ENCODE measurements at places on chromosomes 13 and 19. TPM values are rescaled to one million over a fixed set of nuclear protein-coding genes. Genes with fewer than 3 reads are reported as not detected.

DNA sequence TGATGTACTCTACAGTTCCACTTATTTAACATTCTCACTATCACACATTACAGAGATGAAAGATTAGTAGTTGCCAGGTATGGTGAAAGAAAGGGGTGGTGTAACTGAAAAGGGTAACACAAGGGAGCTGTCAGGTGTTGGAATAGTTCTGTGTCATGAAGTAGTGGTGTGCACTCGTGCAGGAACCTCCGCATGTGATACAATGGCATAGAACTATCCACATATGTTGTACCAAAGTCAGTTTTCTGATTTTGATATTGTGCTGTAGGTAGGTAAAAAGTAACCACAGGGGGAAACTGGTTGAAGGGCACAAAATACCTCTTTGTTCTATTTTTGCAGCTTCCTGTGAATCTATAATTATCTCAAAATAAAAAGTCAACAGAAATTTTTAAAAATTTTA is 24.4 kb upstream of the RPL21 start:
- no peak for DNase-seq

DNA sequence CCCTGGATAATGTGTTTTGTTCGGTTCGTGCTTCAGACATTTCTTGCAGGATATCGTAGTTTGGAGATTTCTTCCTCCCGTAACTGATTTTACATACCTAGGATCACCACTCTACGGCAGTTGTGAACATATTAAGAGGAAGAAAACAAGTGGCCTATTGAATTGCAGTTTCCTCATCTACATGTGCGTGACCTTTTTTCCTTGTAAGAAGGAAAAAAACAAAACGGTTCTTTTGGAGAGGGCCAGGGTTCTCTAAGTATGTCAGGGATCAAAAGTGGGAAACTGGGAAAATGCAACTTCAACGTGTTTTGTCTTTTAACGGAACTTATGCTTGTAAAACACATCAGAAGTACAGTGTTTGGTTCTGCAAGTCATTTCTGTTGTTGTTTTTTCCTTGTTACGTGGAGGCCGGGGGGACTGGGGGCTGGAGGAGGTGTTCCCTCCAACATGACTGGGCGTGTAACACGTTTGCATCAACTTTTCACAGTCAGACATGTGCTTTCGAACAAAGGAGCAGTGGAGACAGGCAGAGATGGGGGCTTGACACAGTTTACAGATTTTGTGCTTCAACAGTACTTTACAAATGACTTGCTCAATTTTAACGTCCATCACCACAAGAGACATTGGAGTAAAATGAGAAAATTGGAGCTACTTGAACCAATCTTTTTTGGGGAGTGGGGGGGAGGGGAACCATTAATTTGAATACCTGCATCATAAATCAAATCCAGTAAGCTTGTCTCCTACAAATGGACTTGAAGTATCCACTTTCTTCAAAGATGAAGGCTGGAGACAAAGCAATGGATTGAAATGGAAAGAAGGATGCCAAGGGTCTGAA is 3.8 kb downstream of the ZC3H4 start:
- no peak for DNase-seq

- no peak for DNase-seq
Observed at GRCh38 chr19:6677495-6677882, 7.5 kb upstream of the TNFSF14 start.

GRCh38 chr13:80006940-80007339 is 334.0 kb downstream of the SPRY2 start:
- no peak for DNase-seq

- peak; percentile 49 for DNase-seq
Observed at GRCh38 chr19:8304841-8305621, 3.1 kb downstream of the CD320 start.

DNA sequence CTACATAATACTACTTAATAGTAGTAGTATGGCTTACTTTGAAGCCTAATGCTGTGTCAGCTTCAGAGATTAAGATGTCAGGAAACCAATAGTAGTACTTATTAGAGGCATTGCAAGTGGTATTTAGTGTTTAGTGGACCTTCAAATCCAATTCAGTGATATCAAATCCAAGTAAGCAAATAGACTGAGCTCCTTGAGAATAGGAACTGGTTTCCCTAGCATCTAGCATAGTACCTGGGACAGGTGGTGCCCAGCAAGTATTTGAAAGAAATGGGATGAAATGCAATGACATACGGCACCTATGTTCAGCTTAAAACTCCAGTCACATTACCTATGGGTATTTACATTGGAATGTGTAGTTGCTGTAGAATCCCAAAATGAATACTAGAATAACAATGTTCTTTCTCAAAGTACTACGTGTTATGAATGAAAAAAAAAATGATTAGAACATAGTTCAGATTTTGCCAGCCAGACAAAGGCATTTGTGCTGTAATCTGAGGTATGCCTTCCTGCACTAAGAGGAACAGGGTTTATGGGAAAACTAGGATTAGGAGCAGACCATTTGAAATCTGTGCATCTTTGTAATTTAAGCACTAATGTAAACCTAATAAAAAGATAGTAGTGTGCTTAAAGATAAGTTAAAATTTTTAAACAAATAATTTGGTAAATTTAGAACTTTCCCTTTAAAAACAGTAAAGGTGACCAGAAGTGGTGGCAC is 17.1 kb downstream of the LSM14A start:
- no peak for DNase-seq

- DNase-seq: no peak
Observed at GRCh38 chr13:102555914-102556553, 40.8 kb upstream of the TPP2 start.

DNA sequence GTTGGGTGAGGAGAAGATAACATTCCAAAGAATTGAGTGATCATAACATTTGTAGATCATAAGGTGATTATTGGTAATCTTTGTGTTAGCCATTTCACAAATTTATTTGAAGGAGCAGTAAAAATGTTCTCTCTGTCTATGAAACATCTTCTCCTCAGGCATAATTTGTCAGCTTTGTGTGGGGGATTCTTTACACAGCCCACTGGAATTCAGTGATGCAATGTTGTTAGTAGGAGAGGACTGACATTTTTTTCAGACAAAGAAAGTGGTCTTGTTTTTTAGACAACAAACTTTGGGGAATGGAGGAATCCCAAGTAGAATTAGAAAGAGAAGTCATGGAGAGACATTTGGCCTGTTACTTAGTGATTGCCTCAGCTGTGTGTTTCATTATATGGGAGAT is 100.3 kb downstream of the ITGBL1 start:
- DNase-seq: no peak

- DNase-seq: peak; percentile 44
Observed at GRCh38 chr19:46904114-46905060, 43.6 kb downstream of the ARHGAP35 start.

DNA sequence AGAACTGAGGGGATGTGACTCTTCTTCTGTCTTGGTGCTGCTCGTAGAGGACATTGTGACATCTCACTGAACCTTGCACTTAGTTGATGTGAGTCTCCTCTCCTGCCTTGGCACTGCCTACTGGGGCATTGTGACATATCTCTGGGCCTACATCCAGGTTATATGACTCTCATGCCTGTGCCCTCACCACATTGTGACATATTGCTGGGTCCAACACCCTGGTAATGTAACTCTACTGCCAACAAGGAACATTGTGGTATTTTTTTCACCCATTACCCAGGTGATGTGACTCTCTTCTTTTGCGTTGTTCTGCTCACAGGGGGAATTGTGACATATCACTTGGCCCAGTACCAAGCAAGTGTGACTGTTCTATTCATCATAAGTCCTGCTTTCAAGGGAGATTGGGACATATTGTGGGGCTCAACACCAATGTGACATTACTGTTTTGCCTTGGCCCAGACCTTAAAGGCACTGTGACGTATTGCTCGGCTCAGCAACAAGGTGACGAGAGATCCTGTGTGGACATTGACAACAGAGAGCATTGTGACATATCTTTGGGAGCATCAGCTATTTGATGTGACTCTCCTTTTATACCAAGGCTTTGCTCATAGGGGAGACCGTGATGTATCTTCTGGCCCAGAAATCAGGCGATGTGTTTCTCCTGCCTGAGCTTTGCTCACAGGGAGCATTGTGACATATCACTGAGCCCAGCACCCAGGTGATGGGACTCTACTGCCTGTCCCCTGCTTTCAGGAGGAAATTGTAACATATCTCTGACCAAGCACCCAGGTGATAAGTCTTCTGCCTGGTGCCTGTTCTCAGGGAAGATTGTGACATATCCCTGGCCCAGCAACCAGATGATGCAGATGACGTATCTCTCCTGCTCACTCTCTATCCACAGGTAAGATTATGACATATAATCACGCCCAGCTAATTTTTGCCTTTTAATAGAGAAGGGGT is 12.2 kb upstream of the ZNF429 start:
- no peak for DNase-seq

DNA sequence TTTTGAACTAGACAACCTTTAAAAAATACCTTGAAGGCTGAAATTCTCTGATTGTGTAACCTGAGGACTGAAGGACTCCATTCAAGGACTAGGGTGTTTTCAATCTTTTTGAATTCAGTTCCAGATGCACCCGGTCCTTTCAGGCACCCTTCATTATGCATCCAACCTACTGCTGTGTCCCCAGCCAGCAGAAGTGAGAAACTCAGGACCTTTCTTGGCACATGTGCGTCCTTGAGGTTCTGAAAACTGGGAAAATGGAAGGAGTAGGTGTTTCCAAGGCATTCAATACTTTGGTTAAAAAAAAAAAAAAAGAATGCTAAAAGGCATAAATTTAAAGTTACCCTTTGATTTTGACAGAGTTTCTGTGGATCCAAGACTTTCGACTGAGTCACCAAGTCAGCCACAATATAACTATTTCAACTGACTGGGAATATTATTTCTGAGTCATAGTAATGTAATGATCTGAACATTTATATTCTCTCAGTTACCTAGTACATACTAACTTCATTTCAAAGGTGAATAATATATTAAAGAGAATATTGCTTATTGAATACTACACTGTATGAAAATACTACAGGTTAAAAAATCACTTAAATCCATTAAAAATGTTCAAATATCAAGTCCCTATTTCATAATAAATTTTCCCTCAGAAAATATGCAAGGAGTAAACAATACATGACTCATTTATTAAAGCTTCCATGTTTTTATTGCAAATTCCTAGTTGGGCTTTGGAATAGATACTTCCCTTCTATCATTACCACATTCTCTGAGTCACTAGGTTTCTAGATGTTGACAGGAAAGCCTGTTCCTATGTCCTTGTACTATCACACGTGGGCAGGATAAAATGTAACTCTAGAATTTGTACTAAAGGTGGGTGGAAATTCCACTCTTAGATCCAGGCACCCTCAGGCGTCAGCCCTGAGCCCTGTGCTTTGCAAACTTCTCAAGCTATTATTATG is 2.4 kb upstream of the ITGBL1 start:
- no peak for DNase-seq

DNA sequence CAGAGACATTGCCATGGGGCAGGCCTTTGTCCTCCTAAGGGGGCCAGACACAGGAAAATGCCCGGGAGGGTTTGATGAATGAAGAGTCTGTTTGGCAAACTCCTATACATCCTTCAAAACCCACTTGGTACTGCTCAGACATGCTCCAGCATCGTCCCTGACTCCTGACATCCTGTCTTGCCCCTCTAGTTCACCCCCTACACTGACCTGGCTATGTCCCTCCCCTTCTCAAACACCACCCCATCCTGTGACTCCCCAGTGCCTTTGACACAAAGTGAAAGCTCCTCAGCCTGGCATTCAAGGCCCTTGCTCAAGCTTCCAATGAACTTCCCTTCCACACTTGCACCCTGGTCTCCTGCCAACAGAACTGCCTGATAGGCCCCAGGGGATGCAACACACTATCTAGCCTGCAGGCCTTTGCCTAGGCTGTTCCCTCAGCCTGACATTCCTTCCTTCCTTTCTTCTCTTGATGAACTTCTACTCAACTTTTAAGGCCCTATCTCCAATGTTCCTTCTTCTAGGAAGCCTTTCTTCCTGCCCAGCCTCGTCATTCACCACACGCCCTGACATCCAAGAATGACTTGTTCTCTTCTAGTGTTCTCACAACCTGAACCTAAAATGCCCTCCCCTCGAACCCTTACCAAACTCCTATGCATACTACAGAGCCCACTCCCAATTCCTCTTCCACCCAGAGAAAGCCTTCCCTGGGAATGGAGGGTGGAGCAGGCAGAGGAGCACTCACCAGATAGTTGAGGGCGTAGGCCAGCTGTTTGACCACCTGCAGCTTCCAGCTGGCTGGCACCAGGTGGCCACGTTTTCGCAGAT is 12.4 kb downstream of the JAK3 start:
- DNase-seq: no peak

GRCh38 chr19:2381148-2381820 is 21.2 kb downstream of the TMPRSS9 start:
- no peak for DNase-seq

DNA sequence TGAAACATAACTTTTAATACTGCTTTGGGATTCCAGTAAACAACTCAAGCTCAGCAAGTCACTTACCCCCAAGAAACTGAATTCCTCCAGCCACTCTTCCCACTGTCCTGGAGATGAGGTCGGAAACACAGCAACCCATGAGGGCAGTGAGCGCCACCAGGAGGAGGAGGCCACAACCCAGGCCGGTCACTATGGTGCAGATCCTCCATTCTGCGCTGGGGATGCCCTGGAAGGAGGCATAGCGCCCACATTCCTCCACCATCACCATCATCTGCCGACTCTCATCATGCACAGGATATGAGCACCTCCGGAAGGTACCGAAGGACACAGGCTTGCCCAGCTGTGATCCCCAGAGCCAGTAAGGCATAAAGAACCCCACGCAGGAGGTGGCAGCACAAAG is 2.2 kb downstream of the LHFPL6 start:
- no peak for DNase-seq

DNA sequence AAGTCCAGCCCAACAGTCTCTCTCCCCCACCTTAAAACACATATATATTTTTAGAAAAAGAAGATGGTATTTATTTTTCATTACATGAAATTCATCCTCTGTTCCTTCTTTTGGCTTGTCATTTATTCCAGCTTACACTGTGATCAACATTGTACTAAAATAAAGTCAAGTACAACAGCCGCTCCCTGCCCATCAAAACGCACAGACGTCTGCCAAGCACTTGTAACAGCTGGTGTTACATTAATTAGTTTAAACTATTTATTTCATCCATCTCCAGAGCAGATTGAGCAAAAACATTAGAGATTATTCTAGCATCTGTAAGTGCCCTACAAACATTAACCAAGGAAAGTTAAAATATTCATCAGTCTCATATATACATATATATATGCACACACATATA is 350.5 kb downstream of the DACH1 start:
- no peak for DNase-seq

The TMPRSS9 gene
- total RNA-seq: 9.8 TPM

The SLITRK6 gene
- total RNA-seq: 1.1 TPM

The KLK4 gene
- total RNA-seq: 0.55 TPM

The ZNF439 gene
- 20.1 TPM for total RNA-seq

The LGALS7B gene
- total RNA-seq: 2.3 TPM
